ENCODE measurements at places on chromosomes 2 and 18.

DNA sequence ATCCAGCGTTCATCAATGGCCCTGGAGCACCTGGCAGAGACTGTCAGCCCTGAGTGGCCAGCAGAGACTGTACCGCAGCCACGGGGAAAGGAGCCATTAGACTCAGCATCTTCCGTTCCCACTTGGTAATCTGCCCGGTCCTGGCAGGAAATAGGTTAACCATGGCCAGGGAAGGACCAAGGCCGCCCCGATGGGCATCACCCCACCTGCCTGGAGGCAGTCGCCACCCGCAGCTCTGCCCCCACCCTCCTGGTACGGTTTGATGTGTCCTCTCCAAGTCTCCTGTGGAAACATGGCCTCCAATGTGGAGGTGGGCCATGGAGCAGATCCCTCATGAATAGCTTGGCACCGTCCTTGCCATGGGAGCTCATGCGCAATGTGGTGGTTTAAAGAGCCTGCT lies 75.3 kb downstream of the RTP5 start:
- no peak for DNase-seq

- no peak for DNase-seq
Observed at GRCh38 chr18:73980289-73980979, 167.2 kb downstream of the FBXO15 start.

DNA sequence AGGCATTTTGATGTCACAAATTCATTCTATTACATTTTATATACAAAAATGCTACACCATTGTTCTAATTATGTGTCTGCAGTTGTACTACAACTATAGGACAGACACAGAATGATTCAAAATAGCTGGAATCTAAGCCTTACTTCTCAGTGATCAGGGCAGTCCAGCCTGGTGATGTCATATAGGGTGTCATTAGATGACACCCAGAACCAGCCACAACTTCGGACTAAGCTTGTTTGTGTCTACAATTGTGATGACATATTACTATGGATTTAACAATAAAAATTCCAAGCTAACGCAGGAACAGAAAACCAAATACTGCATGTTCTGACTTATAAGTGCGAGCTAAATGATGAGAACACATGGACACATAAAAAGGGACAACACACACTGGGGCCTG lies 31.0 kb downstream of the M1AP start:
- DNase-seq = no peak

DNA sequence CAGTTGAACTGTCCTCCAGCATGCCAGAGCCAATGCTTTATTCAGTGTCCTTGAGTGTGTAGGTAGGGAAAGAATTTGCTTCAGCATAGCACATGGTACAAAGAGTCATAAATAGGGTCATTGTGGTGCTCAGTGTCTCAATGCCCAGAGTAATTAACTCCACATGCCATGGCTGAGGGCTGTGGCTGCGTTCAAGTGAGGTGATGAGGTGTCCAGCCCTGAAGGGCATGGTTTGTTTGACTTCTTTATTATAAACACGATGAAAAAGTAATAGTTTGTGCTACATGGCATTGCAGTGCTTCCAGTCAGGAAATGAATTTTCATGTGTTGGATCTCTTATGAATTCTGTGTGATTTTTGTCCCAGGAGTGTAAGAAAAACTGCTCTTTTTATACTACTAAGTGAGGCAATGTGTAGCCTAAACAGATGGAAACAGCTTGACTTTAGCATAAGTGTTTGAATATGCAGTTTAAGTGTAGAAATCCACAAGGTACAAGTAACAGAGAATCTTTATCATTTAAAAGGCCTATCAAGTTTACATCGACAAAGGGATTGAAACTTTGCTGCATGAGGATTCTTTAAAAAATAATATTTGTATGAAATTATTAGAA lies 507.9 kb upstream of the CDH2 start:
- no peak for DNase-seq

GRCh38 chr2:98212092-98213000 lies 125.4 kb downstream of the VWA3B start:
- DNase-seq = no peak

- DNase-seq = no peak
Observed at GRCh38 chr2:120735746-120736170, at the start of gene GLI2. Gene GLI2, plus strand, starts transcription at chr2:120735868. Its CDS starts 61,453 bp downstream, at chr2:120797321.

DNA sequence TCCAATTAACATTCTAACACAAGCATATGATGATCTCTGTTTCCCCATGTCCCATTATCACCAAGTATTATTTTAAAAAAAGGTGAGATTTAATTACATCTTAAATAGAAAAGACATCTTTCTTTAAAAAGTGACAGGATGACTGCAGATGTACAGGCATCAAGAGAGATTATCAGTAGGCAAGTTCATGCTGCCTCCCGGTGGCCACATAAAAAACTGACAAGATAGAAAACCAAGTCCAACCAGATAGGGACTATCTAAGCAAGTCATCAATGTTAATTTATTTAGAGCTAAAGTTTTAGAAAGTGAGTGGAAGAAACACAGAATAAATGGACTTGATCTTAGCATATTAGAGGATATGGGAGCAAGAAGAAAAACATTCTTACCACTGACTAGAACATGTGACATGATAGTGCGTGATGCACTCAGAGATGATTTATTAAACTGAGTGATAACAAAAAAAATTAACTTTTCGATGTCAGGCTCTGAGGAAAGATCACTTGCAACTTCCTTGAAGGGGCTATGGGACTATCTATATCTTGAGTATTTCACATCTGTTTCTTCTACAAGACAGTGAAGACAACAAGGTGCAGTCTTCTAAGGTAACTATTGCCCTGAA lies 5.4 kb upstream of the TDRD15 start:
- no peak for DNase-seq

- no peak for DNase-seq
Observed at GRCh38 chr2:27095745-27096651, 9.4 kb downstream of the KHK start.

DNA sequence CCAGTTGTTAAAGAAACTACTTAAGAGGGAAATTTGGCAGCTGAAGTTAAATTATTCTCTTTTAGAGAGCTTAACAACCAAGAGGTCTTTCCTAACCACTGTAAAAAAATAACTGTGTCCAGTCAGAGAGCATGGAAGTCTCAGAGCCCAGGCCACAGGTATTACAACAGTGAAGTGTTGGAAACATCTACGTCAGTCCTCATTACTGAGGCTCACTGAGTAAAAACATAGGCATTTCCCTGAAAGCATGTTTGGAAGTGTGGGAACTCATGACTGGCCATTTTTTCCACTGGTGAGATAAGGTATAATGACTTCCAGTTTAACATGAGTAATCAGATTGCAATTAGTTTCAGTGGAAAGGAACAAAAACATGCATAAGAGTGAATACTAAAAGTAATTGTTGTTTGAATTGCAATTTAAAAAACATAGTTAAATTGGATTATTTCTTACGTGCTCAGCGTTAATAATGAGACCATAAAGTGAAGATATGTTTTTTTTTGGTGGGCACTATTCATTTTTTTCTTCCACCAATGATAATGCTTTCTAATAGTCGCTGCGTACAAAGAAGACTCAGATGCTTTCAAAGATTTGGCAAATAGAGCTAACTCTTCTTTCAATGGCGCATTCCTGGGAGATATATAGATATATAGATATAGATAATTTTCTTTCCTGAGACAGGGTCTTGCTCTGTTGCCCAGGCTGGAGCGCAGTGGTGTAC lies 60.8 kb downstream of the EFEMP1 start:
- DNase-seq = no peak

DNA sequence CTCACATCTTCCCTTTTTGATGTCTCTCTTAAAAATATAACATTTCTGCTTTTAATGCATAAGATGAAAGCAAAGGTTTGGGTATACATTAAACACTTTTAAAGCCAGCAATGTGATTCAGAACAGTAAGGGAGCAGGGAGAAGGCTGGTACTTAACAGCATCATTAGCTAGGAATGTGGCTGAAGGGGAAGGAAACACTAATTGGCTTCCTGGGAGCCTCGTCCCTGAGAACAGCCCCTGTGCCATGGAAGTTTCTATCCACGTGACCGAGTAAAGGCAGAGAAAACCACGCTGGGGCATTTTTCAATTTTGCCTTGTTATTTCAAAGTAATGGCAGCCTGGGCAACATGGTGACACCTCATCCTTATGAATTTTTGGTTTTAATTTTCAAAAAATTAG lies 109.2 kb upstream of the GPC1 start:
- no peak for DNase-seq

DNA sequence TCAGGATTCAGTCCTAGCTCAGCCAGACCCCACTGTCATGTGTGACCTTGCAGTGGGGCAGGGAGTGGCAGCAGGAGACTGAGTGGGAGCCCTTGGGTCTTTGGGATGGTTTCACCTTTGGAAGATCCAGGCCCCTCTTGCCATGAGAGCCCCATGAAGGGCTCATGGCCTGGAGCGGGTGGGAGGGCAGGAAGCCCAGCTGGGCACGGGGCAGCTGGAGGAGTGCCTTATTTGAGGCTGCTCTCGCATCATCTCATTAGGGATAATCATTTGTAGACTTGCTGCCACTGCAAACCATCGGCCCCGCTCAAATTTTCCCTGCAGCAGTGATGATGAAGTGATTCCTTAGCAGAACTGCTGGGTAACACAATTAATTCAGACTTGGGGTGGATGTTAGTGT lies 73.9 kb downstream of the TGOLN2 start:
- no peak for DNase-seq

DNA sequence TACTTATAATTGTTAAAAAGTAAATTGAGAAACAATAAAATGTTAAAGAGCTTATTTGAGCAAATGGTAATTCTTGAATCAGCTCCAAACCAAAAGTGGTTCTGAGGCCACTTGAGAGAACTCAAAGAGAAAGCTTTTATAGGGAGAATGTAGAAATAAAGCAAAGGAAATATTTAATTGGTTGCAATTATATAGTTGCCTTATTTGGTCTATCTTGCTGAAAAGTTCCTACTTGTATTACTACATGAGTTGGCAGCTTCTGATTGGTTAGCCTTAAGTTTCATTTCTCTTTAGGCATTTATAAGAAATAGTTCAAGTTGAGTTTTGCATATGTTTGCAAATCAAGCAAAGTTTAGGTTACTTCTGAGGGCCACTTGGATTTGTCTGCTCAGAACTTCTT lies 38.1 kb downstream of the SCN2A start:
- no peak for DNase-seq

- no peak for DNase-seq
Observed at GRCh38 chr2:73081181-73081671, 9.7 kb upstream of the SFXN5 start.

GRCh38 chr2:84427235-84428138 lies 31.6 kb downstream of the SUCLG1 start:
- DNase-seq = no peak

GRCh38 chr2:161979490-161979889 lies 94.5 kb downstream of the DPP4 start:
- DNase-seq = no peak

DNA sequence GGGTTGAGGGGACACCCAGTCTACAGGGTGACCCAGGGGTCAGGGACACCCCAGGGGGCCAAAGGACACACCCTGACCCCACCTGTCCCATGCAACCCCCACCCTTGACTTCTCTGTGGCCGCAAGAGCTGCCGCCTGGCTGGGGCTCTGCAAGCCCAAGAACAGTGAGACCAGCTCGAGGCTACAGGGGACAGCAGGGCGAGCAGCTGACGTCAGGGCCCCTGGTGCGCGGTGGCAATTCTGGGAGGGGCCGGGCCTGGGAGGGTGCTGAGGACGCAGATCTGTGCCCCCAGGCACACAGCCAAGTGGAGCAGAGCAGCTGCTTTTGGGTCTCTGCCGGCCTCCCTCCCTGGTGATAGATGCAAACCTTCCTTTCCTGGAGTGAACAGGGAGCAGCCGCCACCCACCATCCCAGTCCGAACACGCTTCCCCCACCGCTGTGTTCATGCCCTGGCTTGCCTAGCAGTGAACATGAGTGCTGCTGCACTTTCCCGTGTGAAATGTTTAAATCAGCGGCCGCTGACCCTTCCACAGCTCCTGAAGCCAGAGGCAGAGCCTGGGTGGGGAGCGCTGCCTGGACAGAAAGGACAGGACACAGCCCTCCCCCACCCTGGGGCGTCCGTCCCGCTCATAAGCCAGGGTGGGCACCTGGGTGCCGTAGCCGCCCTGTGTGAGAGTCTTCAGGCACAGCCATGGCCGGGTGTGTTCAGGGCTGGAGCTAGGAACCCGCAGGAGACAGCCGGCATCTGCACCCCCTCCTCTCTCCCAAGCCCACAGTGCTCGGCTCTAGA lies 46.9 kb downstream of the SLC66A2 start:
- no peak for DNase-seq

DNA sequence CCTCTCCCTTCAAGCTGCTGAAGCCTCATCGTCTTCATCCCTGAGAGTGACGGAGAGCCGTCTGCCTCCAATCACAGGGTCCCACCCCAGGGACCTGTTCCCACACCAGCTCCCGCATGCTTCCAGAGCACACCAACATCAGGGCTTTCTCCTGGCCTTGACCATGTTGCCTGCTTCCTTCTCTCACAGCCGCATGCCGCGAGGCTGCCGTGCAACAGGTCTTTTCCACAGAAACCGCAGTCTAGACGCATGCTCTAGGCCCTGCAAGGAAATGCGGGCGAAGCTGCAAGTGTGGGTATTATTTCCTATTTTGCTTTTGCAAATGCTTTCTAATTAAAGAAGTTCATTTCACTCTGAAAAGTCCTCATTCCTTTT lies 277.8 kb downstream of the EIPR1 start:
- DNase-seq = no peak

GRCh38 chr2:28428486-28428885 lies 35.8 kb downstream of the FOSL2 start:
- no peak for DNase-seq

- DNase-seq = no peak
Observed at GRCh38 chr2:75655861-75656260, 9.3 kb downstream of the MRPL19 start.

DNA sequence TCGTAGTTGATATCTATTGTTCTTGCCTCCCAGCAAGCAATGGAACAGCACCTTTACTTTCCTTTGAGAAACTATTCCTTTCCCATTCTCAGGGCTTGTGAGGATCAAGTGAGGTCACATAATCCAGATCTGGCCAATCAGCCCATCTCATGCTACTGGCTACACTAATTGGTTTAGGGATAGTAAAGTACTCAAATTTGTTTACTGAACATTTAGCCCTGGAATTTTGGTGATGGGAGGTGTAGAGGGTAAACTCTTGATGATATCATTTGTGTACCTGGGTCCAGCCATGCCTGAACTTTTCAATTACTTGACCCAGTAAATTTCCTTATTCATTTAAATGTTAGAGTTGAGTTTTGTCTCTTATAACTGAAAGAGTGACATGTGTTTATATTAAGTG lies 195.8 kb upstream of the TNP1 start:
- no peak for DNase-seq

DNA sequence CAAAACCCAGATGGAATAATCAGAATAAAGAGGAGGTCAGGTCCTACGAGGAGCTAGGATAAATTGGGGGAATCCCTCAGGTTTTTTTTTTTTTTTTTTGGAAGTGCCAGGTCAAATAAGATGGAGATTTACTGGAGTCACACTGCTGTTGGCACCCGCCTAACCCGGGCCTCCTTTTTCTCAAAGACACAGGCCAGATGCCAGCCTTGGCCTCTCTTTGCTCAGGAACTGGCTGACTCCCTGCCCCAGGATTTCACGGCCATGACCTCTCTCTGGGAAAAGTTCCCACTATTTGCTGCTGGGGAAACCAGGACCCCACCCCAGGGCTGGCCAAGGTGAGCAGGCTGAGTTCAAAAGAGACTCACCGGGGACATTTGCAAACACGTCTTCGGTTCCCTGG lies 2.5 kb downstream of the CD8A start:
- no peak for DNase-seq

- no peak for DNase-seq
Observed at GRCh38 chr2:242075696-242076095, 206.2 kb downstream of the RTP5 start.
